CD4-positive, alpha-beta T cell treated with Interleukin-15 for 1 hour (primary cell): ENCODE measurements at places on chromosomes 11 and 22.

GRCh38 chr22:50524676-50525103 lies 708 bp downstream of the SCO2 start:
- no peak for DNase-seq

DNA sequence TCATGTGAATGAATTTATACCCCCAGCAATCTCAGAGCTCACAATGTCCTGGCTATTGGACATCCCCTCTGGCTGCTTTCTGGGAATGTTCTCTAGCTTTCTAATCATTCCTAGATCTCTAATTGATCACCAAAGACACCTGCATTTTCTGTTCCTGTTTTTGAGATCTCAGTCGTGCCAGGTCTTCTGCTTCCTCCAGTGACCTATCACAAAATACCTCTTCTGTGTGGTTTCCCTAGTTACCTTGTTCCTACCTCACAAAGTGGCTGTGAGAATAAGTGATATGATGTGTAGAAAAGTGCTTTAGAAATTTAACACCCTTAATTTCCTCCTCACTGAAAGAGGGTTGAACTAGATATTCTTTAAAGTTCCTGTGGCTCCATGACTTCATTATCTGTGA lies 92.2 kb downstream of the LUZP2 start:
- no peak for DNase-seq

DNA sequence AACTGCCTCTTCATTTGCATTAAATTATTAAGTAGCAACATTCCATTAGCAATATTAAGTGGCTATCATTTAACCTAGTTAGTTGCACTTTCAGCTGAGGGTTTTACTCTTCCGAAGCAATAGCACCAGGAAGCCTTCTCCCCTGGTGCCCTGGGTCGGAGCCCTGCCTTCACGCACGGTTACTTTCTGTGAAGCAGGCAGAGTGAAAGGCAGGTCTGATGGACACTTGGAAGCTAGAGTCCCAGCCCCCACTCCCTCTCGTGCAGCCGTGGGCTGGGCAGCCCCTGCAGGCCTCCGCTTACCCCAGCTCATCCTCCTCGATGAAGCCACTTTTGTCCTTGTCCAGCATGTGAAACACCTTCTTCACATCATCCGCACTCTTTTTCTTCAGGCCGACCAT lies 2.0 kb downstream of the PVALB start:
- no peak for DNase-seq

GRCh38 chr11:2459796-2460531 lies 15.2 kb downstream of the KCNQ1 start:
- peak; percentile 16 for DNase-seq

GRCh38 chr11:27228906-27229290 lies 134.1 kb downstream of the CCDC34 start:
- DNase-seq = no peak

GRCh38 chr11:127791844-127792243 lies 791.3 kb upstream of the KIRREL3 start:
- no peak for DNase-seq

- peak; percentile 9 for DNase-seq
These were observed 9.1 kb downstream of the CARD10 start for GRCh38 chr22:37510091-37510490.

- no peak for DNase-seq
These were observed 9.2 kb downstream of the PKP3 start for GRCh38 chr11:403021-403760.

- DNase-seq = no peak
These were observed 4.3 kb downstream of the TNNI2 start for GRCh38 chr11:1843098-1843473.

DNA sequence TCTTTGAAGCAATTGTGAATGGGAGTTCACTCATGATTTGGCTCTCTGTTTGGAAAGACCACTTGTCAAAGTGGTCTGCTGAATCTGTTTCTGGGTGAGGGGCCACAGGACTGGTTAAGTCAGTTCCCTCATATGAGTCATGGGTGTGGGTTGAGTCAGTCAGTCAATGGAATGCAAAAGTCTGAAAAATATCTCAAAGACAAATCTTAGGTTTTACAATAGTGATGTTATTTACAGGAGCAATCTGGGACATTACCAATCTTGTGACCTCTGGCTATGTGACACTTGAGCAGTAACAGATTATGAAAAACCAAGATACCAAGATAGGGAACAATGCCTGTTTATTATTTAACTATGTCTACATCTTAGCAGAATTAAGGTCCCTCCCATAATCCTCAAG lies 311.6 kb downstream of the AASDHPPT start:
- no peak for DNase-seq

GRCh38 chr22:18997925-18998315 lies 61.8 kb upstream of the PRODH start:
- DNase-seq = no peak

GRCh38 chr11:94519478-94520084 lies 7.3 kb downstream of the C11orf97 start:
- DNase-seq = no peak

GRCh38 chr11:12829131-12829530 lies 154.9 kb downstream of the TEAD1 start:
- DNase-seq = no peak

DNA sequence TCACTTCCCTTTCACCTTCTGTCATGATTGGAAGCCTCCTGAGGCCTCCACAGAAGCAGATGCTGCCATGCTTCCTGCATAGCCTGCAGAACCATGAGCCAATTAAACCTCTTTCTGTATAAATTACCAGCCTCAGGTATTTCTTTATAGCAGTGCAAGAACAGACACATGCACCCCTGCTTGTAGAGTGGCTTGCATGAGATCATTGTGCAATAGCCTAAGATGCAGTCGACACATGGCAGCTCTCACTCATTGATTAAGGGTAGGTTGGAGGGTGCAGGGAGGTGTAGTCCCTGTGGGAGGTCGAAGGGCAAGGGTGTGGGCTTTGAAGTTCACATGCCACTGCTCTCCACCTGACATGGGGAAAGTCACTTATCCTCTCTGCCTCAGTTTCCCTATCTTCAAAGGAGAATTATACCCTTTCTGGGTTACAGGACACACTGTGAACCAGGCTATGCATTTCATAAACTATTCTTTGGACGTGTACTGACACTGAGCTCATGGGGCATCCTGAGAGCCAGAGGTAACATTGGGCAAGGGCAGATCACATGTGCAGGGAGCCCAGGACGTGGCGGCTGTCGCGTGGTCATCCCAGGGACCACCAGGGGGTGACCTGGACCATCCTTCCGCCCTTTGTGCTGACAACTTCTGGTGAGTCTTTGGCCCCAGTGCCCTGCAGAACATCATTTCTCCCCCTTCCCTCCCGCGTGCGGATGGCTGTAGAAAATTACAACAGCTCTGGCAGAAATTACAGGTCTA lies 69.2 kb upstream of the SHANK2 start:
- DNase-seq = no peak

DNA sequence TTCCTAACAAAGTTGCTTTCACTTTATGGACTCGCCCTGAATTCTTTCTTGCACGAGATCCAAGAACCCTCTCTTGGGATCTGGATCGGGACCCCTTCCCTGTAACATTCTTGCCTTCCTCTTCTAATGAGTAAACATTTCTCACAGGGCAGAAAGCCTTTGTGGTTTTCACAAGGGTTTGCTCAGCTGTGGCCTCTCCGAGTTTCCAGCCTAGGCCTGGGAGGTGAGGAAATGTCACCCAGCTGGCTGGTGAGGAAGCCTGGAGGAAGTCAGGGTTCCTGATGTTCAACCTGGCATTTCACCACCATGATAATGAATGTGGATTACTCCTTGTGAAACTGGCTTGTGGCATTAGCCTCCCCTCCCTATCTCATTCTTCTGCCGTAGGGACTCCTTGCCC lies 224.9 kb downstream of the DSCAML1 start:
- no peak for DNase-seq

DNA sequence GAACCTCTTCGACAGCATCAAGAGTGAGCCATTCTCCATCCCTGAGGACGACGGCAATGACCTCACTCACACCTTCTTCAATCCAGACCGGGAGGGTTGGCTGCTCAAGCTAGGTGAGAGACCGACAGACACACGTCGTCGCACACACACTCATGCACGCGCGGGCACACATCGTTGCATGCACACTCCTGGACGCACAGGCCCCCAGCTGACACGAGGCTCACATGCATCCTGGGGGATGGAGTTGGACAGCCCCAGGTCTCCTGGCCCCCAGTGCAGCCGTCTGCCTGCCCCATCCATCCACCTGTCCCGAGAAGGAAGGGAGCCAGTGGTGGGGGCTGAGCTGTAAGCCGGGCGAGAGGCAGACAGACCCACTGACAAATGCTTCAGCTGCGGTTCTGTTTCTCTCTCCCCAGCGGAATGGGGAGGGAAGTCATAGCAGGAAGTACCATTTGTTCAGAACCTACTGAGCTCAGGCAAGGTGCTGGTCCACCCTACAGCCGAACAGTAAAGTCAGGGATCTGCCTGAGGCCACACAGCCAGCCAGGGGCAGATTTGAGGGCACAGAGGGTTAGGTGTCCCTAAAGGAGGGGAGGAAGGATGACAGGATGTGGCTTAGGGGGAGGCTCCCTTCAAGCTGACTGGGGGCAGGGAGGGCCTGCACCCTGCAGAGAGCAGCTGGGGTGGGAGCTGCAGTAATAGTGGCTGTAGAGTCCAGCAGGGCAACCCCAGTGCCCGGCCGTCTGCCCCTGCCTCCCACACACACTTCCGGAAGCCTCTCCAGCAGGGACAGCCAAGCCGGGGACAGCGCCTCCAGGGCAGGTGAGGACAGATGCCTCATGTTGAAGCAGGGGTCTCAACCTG lies 27.1 kb downstream of the CYTH4 start:
- peak; percentile 42 for DNase-seq

DNA sequence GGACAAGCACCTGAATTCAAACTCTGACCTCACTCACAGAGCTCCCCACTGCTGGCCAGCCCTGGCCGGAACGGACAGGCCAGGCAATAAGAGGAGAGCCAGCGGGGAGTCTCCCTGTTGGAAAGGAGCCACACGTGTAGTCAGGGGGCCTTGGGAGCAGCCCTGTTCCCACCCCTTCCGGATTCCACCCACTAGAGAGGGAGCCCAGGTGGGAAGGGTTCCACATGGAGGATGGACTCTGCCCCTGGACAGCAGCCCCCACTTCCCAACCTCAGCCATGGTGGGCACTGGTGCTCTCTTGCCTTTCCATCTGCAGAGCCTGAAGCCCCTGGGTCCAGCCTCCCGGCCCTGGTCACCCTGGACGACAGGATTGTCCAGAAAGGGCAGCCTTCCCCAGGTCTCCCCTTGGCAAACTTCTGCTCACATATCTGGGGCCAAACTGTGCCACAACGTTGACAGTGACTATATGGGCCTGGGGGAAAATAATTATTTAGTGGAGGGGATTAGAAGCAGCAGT lies 7.5 kb upstream of the APOBEC3A start:
- no peak for DNase-seq

GRCh38 chr22:17114898-17115235 lies 6.3 kb downstream of the TMEM121B start:
- DNase-seq = no peak

DNA sequence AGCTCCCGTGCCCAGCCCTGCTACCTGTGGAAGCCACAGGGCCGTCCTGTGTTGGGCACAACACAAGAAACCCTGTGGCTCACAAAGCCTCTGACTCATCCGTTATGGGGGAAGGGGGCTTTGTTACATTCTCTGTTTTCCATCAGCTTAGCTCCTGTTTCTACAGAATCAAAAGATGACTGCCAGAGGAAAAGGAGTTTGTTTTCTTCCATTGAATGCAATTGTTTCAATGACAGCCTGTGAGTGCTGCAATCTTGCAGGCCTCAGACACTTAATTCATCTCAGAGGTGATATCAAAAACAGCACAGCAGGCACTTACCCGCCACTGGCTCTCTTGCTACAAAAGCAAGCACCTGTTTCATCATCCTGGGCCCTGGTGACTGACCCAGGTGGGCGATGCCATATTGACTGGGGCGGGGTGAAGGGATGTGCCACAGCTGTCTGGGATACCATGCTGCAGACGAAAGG lies 194.3 kb downstream of the OPCML start:
- DNase-seq = no peak

DNA sequence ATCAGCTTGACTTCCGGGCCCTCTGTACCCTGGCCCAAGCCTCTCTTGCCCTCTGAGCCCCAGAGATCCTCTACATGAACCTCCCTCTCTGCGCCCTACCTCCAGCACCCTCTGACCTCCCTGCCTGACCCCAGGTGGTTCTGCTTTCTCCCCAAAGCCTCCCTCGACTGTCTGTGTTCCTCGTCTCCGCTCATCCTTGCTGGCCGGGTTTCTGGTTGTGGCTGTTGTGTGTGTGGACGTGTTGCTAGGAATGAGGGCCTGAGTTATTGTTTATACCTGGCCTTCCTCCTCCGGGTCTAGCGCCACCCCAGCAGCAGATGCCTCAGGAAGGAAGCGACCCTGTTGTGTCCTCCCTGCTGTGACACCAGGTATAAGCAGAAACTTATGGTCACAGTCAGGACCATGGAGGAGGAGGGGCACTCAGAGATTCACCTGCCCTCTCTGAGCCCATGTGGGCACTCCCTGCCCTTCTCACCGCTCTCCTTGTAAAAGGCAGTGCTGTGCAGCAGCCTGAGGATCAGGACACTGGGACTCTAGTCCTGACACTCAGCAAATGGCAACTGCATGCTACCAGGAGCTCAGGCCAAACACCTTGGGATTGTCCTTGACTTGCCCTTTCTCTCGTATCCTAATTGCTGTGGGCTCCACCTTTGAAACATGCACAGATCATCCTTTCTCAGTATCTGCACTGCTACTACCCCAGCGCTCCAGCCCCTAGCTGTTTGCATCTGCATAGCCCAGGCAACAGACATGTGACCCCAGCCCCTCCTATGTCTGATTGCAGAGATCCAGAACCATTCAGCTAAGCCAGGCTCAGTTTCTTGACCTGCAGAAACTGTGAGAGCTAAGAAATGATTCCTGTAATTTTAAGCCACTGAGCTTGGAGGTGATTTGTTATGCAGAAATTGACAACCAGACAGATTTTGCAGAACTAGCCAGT lies 140.1 kb downstream of the ST3GAL4 start:
- no peak for DNase-seq

DNA sequence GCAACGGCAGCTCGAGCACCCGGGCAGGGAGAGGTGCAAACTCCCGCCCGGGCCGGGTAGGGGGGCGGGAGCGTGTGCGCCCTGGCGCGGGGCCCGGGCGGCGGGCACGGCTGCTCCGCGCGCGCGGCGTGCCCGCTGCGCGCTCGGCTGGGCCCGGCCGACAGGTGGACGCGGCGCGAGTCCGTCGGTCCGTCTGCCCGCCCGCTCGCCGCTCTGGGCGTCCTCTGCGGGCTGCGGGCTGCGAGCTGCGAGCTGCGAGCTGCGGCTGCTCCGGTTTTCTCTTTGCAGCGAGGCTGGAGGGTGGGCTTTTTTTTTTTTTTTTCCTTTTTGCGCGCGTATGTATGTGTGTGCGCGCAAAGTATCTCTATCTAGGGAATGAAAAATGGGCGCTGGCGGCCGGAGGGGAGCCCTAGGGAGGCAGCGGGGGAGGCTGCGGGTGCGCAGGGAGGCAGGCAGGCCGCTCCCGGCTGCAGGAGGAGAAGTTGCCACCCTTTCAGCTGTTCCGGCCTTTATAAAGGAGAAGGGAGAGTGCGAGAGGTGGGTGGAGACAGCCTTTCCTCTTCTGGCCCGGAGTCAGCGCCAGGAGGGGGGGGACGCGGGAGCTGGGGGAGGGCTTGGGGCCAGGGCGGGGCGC lies at the start of gene PDGFB:
Gene PDGFB (minus strand): TSS at position 487 of the 634 bp plus-strand sequence. CDS start 1,019 bp downstream, outside the sequence.
- DNase-seq = no peak

DNA sequence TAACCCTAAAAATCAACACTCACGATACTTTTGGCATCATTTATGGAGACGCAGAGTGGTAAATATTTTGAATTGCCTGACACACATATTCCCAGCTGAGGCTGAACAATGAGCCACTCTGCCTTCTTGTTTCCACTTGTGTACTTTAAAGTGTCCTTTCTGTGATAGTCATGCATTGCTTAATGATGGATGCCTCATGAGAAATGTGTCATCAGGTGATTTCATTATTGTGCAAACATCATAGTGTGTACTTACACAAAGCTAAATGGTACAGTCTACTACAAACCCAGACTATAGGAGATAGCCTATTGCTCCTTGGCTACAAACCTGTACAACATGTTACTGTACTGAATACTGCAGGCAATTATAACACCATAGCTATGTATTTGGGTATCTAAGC lies 44.2 kb downstream of the MRE11 start:
- DNase-seq = no peak
